ENCODE measurements at places on chromosomes 5 and 9.

DNA sequence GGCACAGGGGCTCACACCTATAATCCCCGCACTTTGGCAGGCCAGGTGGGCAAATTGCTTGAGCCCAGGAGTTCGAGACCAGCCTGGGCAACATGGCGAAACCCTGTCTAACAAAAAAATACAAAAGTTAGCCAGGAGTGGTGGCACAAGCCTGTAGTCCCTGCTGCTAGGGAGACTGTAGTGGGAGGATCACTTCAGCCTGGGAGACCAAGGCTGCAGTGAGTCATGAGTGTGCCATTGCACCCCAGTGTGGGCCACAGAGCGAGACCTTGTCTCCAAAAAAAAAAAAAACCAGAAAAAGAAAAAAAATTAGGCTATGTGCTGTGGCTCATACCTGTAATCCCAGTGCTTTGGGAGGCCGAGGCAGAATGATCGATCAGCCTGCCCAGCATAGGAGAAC, 58.5 kb upstream of the EIF4EBP3 start:
- DNase-seq, result no peak

DNA sequence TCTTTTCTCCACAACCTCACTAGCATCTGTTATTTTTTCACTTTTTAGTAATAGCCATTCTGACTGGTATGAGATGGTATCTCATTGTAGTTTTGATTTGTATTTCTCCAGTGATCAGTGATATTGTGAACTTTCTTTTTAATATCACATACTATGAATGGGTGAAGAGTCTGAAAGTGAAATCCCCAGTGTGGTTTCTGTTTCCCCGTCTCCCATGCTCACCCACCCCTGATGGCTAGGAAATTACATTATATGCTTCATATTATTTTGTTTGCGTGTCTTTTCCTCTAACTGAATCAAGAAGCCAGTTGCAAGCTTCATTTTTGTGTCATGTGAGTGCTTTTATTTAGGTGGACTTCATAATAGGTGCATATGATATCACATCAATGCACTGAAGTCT, 171.1 kb downstream of the ARHGAP26 start:
- DNase-seq, result no peak

GRCh38 chr9:113979343-113980127, 98.6 kb downstream of the AMBP start:
- no peak for DNase-seq

DNA sequence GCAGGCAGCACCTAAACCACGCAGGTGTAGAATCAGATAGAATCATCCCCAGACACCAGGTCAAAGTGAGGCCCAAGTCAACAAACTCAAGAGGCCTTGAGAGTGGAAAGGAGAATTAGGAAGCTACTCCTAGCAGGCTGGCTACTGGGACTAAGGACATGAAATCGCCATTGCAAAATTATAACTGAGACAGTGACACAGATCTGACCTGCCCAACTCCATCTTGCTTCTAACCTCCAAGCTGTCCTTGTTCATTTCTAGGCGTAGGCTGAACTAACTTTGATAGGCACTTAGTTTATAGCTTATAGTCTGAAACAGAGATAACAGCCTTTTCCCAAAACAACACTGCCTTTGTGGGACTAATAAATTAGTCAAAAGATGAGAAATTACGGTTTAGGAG, 52.8 kb downstream of the ACTL7B start:
- DNase-seq, result no peak

DNA sequence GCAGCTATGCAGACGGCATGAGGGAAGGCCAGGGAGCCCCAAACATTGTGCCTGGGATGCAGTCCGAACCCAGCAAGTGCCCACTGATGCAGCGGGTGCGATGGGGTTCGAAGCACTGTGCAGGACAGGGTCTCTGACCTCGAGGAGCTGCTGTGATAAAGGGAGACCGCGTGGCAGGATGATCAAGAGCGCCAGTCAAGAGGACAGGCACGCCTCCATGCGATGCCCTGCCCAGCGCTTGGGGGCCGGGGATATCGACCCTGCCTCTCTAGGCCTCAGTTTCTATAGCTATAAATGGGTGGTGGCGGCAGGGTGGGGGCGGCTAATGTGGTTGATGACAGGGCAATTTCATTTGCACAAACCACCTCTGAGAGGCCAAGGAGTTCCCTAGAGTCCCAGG, 84.7 kb upstream of the BARHL1 start:
- no peak for DNase-seq

DNA sequence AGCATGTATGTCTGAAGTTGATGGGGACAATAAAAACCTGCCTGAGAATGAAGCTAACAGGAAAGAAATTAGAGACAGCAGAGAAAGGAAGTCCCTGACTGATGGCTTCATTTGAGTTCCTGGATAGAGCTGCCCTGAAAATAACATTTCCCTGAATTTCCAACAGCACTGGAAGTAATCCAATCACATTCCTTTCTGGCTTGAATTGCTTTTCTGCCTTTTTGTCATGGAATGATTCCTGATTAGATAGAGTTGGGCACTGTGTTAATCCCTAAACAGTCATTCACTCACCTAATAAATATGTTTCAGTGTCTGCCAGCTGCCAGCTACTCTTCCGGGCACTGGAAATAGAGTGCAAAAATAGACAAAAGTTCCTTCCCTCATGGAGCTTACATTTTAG, 30.0 kb upstream of the SH3RF2 start:
- DNase-seq, result no peak

- DNase-seq, result no peak
Observed at GRCh38 chr5:172173564-172174153, 14.4 kb downstream of the STK10 start.

DNA sequence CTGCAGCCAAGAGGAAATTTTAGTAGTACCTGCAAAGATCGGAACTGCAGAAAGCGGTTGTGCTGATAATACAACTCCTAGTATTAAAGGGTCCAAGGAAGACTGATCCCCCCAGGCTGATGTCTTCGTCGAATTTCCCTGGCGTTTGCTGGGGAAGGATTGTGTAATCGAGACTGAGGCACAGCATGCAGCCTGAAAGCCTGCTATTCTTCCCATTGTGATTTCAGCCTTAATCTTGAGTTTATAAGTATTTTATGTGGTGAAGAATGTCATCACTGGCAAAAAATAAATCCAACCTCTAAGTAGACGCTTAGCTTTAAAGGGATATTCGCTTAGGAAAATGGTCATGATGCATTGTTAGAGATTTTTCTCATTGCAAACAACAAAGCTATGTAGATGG, 21.3 kb upstream of the LMX1B start:
- no peak for DNase-seq

GRCh38 chr5:132227485-132228240, at the start of gene P4HA2:
TSS of gene P4HA2 (minus strand) at chr5:132227853. CDS start at chr5:132218626, 9,227 bp downstream.
- peak; percentile 68 for DNase-seq

- DNase-seq, result no peak
Observed at GRCh38 chr9:101673642-101674041, 64.8 kb downstream of the GRIN3A start.

DNA sequence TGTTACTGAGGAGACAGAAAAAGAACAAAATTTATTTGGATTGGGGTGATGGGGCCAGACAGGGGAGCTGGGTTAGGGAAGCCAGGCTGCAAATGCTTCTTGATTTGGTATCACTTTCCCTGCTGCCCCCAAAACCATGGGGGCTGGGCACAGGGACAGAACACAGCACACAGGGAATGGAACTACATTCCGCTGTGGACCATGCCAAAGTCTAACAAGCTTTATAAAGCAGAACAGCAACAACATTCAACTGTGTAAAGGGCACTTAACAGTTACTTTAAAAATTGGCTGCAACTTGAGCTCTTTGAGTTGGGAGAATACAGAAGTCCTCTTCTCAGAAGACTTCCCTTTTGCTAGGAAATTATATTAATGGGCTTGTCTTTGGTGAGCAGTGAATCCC, 23.8 kb downstream of the C5orf58 start:
- no peak for DNase-seq

GRCh38 chr9:121634329-121635261, 16.8 kb upstream of the DAB2IP start:
- no peak for DNase-seq

DNA sequence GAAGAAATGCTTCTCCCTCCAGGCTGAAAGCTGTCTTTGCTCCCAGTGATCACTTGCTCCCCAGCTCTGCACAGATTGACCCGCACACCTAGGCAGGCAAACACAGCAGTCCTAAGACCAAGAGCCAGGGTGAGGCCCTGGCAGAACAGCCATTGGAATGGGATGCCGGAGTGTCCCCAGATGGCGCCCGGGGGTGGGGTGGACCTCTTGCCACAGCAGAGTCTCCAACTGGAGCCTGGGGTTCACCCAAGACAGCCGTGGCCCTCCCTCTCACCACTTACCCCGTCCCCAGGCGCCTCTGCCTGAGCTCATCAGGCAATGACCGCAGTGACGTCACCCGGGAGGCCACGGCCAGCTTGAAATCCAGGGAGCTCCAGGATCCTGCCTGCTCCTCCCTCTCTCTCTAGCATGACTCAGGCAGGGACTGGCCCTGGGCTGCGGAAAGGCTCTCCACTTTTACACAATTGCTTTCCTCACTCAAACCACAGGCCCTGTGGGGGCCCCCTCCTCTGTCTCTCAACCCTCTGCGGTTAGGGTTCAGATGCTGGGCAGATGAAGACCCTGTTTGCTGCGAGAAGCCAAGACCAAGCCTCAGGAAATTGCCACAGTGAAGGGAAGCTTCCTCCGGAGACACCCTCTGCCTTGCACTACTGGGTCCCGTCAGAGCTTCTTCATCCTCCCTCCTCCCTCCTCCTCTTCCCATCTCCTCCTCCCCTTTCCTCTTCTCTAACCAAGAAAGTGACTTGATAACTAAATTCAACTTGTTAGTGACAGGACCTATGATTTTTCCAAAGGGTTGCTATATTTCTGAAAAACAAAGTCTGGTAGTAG, 24.3 kb upstream of the PTGES start:
- DNase-seq, result no peak

GRCh38 chr5:148206620-148207019, 3.8 kb downstream of the SPINK6 start:
- no peak for DNase-seq

DNA sequence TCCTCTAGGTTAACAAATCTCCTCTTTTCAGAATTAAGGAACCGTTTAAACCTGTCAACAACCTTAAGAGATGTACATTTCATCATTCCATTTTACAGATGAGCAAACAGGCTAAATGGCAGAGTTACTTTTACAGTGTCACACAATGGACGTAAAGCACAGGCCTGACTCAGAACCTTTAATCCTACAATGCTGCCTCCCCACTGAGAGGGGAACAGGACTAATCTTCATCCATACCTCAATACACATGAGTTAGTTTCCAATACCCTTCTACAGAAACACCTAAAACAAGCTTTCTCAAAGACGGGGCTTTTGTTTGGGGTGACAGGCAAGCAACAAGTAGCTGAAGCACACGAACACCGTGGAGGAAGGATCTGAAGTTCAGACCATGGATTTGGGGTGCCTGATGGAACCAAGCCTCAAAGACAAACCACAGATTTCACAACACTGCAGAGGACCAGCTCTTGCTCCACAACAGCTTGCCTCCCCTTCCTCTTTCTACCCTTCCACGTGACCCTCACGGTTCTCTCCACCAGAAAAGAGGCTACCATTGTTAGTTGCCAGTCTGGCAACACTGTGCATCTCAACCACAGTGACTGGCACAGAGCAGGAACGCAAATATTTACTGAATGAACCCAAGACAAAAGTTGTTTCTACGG, 1.8 kb downstream of the RNF130 start:
- no peak for DNase-seq

DNA sequence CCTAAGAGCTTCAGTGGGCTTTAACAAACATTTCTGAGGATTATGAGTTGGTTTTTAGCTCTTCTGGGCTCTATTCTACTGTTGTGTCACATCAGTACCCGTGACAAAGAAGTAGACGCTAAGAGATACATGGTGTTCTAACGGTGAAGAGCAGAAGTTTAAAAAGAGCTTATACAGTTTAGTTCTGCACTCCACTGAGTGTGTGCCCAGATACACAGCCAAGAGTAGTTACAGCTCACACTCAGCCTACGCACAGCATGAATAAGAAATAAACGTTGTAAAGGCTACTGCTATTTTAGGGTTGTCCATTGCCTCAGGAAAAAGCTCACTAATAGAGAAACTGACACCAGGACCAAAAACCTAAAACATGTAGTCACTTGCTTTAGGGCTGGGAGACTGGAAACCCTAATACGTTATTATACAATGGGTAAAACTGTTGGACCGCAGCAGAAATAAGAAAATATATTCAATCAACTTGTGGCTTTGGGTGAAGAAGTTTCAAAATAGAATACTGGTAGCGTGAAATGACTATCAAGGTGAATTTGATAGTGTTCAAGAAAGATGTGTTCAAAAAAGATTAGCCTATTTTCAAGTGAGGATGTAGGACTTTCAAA, 34.7 kb downstream of the PSIP1 start:
- no peak for DNase-seq

DNA sequence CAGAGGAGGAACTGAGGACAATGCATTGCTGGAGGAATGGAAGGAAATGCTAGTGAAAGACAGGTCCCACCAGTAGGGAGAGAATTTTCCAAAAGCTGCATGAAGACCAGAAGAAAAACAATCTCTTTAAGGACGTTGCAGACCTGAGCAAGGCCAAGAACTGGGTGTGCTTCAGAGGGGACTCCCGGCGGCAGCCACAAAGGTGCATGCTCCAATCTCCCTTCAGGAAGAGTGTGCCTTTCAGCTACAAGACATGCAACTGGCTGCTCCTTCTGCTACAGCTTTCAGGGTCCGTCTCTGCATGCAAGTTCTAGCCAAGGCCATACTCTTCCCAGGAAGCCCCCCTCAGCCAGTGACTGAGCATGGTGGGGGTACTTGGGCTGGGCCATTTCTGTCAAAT, 62.9 kb downstream of the SFXN1 start:
- no peak for DNase-seq

DNA sequence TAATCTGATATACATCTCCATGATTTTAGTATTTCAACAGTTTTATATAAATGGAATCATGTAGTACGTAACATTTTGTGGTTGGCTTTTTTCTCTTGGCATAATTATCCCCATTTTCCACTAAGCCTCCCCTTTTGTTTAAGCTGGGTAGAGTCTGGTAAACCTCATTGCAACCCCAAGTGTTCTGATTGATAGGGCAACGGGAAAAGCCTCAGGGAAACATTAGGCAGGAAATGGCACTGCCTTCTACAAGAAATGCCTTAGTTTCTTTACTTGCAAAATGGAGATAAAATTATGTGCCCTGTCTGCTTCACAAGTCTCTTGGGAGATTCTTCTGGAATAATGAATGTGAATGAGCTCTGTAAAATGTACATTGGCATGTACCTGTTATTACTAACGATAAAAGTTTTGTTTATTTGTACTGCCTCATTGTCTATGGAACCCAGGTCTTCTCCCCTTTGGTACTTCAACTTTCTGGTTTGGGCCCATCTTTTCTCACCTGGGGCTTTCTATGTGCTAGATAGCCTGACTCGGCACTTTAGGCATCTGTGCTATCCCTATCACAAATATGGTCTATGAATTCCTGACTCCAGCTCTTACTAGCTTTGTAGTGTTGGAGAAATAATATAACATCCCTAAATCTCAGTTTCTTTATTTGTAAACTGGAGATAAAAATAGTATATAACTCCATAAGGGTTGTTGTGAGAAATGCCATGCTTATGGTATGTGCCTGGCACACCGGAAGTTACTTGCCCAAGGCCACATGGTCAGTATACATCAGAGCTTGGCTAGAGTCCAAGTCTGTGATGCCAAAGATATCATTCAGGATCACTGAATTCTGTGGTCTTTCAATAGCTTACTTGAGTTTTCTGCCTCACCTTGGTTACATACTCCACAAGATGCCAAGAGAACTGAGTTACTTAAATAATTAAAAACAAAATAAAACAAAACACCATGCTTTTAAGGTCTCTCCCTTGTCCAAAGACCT, 48.2 kb upstream of the ZNF169 start:
- no peak for DNase-seq
